Activated T-helper 1 cell treated with anti-CD3 and anti-CD28 coated beads, Interleukin-2, amount 50 U/mL, for 16 hours (primary cell): ENCODE measurements at places on chromosomes 13 and 19.

- DNase-seq, result no peak
Measured at GRCh38 chr13:74145249-74145975, 11.2 kb upstream of the KLF12 start.

- no peak for DNase-seq
Measured at GRCh38 chr13:36418022-36418805, 14.1 kb upstream of the CCNA1 start.

- no peak for DNase-seq
Measured at GRCh38 chr19:10093295-10094186, 7.4 kb downstream of the SHFL start.

GRCh38 chr19:27774827-27775226, 1438.1 kb downstream of the UQCRFS1 start:
- DNase-seq, result no peak

DNA sequence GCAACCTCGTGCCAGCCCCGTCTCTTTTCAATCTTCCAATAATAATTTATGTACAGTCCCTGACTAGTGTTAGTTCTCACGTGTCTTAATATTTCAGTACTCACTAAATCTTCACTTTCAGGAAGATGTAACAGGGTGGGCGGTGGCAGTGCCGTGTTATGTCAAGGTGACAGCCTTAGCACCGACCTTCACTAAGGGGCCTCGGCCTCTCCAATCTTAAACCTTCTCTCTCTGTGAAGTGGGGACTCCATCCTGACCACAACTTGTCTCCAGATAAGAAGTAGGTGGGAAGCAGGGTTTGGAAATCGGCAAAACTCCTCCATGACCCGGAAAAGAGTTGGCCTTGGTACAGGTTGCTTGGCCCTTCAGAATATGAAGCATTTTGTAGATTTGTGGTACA, 1.8 kb downstream of the RPS19 start:
- no peak for DNase-seq

- DNase-seq, result no peak
Measured at GRCh38 chr13:109333893-109334651, 452.3 kb downstream of the IRS2 start.

DNA sequence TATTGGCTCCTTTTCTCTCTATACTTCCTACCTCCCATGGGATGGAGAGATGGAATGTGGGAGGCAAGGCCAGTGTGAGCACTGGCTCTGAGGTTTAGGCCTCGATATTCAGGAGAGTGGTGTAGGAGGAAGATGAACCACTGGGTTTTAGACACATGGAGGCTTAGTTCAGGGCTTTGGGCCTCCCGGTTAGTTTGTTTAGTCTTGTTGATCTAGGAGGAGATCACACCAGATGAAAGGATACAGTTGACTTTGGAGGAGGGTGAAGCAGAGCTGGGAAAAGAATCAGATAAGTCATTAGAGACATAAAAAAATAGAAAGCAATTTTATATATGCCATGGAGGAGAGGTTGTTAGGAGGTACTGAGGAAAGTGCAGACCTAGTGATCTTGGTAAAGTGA, 30.9 kb downstream of the RNASEH2B start:
- no peak for DNase-seq

- no peak for DNase-seq
Measured at GRCh38 chr19:16575861-16576689, 3.9 kb upstream of the SLC35E1 start.

DNA sequence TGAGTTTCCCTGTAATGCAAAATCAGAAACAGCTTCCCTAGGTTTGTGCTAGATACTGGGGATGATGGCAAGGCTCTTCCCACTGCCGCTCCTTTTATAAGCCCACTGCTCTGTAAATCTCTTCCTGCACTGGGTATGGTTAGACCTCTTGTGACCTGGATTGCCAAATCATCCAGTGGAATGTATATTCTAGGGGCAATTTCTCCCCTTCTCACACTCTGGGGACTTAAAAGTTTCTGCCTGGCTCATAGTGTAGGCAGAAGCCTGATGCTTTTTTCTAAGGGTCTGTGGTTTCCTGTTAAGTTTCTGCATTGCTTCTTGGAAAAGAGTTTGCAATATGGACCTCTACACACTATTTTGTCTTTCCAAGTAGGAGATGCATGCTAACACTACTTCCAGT, 1582.0 kb upstream of the PCDH20 start:
- no peak for DNase-seq

DNA sequence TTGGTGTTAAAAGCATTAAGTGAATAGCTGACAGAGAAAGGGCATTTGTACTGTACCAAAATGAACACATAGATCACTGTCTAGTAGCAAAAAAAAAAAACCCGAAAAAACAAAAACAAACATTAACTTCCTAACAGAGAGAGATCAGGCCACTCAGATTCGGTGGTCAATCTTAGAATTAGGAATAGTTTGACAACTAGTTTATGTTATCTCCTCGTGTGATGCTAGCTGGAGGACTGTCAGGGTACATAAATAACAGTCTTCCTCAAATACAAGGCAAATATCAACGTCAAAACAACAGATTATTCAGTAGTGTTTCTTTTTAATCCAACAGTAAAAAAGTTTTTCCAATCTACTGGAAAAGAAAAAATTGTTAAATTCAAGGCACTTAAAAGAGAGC, 1.7 kb downstream of the ZMYM5 start:
- no peak for DNase-seq

DNA sequence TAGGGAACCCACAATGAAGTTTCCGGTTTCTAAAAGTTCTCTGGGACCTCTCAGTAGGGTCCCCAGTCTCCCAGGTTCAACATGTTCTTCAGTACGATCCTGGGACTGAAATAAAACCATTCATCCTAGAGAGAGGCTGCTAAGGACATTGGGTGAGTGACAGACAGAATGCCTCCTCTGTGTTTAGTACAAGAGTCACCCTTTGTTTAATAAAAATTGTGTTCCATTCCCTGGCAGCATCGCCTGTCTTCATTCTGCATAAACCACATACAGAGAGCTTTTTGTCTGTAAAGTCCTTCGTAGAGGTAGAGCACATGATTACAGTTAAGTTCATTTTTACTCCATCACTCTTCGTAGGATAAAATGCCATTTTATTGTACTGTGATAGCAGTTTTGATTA, 95.3 kb upstream of the GPR12 start:
- no peak for DNase-seq

DNA sequence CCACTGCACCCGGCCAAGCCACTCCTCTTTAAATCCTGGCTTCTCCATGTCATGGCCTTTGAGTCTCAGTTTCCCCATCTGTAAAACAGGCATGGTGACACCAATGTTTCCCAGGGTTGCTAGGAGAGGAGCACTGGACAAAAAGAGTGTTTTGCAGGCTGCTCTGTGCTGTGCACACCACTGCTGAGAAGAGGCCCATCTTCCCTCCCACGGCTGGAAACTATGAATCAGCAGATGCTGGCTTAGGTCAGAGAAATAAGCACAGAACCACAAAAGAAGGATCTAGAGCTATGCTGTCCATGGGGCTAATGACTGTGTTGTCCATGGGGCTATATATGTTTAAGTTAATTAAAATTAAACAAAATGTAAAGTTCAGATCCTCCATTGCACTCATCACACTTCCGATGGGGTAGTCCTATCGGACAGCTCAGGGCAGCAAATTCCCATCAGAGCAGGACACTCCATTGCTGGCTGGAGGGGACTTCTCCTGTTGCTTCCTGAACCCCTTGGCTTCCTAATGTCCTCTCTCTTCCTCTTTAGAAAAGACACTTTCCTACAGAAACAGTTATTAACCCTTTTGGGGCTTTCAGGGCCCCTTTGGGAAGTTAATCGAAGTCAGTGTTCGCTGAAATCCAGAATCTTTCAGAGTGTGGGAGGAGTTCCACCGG, 37.1 kb downstream of the TSHZ3 start:
- DNase-seq, result no peak

GRCh38 chr13:109371066-109371465, 415.3 kb downstream of the IRS2 start:
- no peak for DNase-seq

- DNase-seq, result peak; percentile 24
Measured at GRCh38 chr19:54164369-54165068, 5.0 kb upstream of the LENG1 start.

DNA sequence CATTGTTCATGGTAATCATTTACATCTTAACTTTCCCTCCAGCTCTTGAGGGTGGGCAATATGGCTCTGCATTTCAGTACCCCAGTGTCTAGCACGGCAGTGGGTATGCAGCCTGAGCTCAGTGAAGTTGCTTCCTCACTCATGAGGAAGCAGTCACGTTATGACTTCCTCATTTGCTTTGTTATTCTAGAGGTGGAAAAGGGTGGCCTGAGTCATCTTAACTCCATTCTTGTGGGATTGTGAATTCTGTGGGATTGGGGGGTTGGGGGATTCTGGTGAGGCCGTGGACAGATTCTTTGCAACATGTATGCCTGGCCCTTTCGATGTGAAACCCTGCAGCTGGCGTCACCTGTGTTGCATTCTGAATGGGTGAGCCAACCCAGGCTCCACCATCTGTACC, 406.7 kb upstream of the ZNF507 start:
- DNase-seq, result no peak

GRCh38 chr19:35468637-35469036, 20.6 kb downstream of the FFAR2 start:
- DNase-seq, result peak; percentile 31

GRCh38 chr13:94139393-94139995, 340.0 kb downstream of the DCT start:
- DNase-seq, result no peak

DNA sequence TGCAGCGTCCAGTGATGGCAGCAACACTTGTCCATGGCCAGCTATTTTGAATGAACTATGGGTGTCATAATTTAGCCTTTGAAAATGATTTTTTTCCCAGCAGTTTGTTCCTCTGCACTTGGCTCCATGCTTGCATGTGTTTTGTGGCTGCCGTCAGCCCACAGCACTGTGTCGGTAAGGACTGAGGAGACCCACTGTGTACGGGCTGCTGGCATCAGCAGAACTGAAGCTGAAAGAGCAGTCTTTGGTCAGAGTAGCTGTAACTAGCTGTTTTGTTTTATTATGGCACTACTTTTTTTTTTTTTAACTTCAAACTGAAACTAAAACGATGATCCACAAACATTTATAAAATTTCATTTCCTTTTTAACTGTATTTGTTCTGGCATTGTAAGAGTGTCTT, 50.3 kb upstream of the TEX29 start:
- no peak for DNase-seq

GRCh38 chr13:100089465-100090032, 656 bp downstream of the PCCA start:
- DNase-seq, result peak; percentile 5

- DNase-seq, result no peak
Measured at GRCh38 chr13:95579303-95579702, 26.8 kb downstream of the CLDN10 start.

GRCh38 chr13:88115976-88116375, 444.8 kb downstream of the SLITRK5 start:
- DNase-seq, result no peak

DNA sequence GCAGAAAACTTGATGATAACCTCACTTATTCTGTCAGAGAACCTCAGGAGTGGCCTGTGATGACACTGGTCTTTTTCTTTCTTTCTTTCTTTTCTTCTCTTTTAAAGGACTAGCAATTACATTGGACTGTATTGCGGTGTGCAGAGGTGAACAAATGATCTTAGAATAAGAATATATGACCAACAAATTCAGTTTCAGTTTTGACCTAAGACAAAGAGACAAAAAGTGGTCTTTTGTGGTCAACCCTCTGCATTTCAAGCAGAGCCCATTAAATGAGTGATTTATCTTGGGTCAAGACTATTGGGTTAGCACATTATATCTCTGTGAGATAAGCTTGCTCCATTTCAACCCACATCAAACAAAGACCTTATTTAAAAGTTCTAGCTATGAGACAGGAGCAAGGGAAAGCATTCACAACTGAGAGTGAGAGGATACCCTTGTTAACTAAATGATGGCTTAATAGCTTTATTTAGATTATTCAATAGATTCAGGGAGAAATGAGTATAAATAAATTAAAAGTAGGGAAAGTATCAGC, 644.4 kb downstream of the PCDH9 start:
- DNase-seq, result no peak

DNA sequence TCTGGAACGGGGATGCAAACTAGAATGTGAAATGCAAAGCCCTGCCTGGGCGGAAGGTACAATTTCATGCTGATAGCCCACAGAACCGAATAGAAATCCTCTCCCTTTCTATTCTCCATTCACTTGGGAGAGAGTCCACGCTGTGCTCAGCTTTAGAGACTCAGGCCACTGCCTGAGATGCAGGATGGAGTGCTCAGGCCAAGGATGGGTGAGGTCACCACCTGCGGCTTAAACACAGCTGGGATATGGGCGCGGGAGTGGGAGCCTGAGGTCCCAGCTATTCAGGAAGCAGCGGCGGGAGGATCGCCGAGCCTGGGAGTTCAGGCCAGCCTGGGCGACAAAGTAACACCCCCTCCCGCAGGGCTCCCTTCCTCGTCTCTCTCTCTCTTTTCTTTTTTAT, 446 bp upstream of the ZNF83 start:
- no peak for DNase-seq

GRCh38 chr19:33296488-33296971, 5.8 kb downstream of the CEBPA start:
- no peak for DNase-seq

DNA sequence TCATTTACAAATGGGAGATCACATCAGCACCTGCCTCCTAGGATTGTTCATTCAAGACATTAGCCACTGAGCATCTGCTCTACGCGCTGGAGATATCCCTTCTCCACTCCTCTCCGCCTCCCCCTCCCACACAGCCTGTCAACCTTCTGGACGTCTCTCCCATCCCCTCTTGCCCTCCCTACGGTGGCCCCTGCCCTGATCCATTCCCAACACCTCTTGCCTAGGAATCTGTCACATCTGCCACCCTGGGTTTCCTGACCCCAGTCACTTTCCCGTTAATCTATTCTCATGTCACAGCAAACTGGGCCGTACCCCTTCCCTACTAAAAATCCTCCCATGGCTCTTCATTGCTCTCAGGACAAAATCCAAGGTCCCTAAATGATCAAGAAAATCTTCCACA, 10.3 kb downstream of the DYRK1B start:
- no peak for DNase-seq

DNA sequence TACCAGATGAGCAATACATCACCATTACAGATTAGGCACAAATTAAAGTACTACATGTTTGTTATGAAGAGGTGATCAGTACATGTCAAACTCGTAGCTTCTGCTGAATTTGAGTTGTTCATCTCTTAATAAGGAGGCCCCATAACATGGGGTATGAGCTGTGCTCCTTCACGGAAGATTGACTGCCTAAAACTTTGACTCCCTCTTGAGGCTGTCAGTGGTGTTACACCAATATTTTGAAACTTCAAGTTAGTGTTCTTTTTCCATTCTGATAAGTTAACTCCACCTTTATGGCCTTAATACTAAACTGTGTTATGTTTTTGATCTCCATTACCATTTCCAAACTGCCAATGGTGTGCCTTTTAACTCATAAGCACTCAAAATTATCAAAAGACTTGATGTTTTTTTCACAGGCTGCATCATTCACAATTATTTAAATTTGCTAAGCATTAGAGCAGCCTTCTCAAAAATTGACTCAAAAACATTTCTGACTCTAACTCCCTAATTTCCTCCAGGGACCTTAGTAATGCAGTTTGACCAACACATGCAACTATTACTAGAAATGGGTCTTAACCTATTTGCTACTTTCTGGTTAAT, 1591.5 kb downstream of the PCDH9 start:
- no peak for DNase-seq

GRCh38 chr19:3216874-3217273, 7.6 kb upstream of the CELF5 start:
- DNase-seq, result no peak

- no peak for DNase-seq
Measured at GRCh38 chr19:39471756-39472536, 8.7 kb upstream of the TIMM50 start.
